ENCODE measurements at places on chromosomes 12 and 14. TPM values are rescaled to one million over a fixed set of nuclear protein-coding genes. Genes with fewer than 3 reads are reported as not detected.

The ARMH4 gene
- 77.3 TPM for polyA plus RNA-seq

The DDN gene
- polyA plus RNA-seq, result 88.9 TPM

The CLEC9A gene
- 0.19 TPM for polyA plus RNA-seq

The PRR4 gene
- 6.8 TPM for polyA plus RNA-seq

The SDSL gene
- polyA plus RNA-seq, result 10.9 TPM

The CABP1 gene
- polyA plus RNA-seq, result 3.6 TPM

The SLC6A13 gene
- polyA plus RNA-seq, result 46.3 TPM

The OTX2 gene
- polyA plus RNA-seq, result not detected

The SDR9C7 gene
- 0.11 TPM for polyA plus RNA-seq

The MMP19 gene
- polyA plus RNA-seq, result 1.0 TPM

The GTF2H3 gene
- 38.4 TPM for polyA plus RNA-seq

The SERPINA3 gene
- not detected for polyA plus RNA-seq

The GPN3 gene
- 35.4 TPM for polyA plus RNA-seq

The STRAP gene
- 213 TPM for polyA plus RNA-seq

The MANSC1 gene
- 43.3 TPM for polyA plus RNA-seq

The NRXN3 gene
- polyA plus RNA-seq, result 7.3 TPM

The DNAJC22 gene
- polyA plus RNA-seq, result 22.6 TPM

The B3GNT4 gene
- polyA plus RNA-seq, result 3.8 TPM

The ACOT6 gene
- not detected for polyA plus RNA-seq

The CLEC2A gene
- not detected for polyA plus RNA-seq

The APOF gene
- polyA plus RNA-seq, result 0.06 TPM

The NR4A1 gene
- 46.0 TPM for polyA plus RNA-seq

The BDKRB1 gene
- polyA plus RNA-seq, result 0.50 TPM

The KLRK1 gene
- 0.62 TPM for polyA plus RNA-seq

The MYO1H gene
- 2.0 TPM for polyA plus RNA-seq

The CFAP54 gene
- 2.4 TPM for polyA plus RNA-seq

The LRRIQ1 gene
- polyA plus RNA-seq, result 42.1 TPM

The NTF3 gene
- polyA plus RNA-seq, result 4.3 TPM
